ENCODE measurements at places on chromosomes 11 and 22. TPM values are rescaled to one million over a fixed set of nuclear protein-coding genes. Genes with fewer than 3 reads are reported as not detected.
A peak's percentile ranks its signal among the peaks of the same experiment; 100 is the strongest.

GRCh38 chr11:48005831-48006270 lies 25.5 kb downstream of the PTPRJ start:
- no peaks in the 10 kb centered on the region for H3K27me3 ChIP-seq
- peaks cover 7% of the 10 kb centered on the region for H3K4me1 ChIP-seq
- no peak overlapping the region for H3K27ac ChIP-seq
- H3K36me3 ChIP-seq: no peaks in the 10 kb centered on the region

- H3K27ac ChIP-seq: no peak overlapping the region
Measured at GRCh38 chr11:107566569-107566968, 1.0 kb upstream of the ALKBH8 start.

DNA sequence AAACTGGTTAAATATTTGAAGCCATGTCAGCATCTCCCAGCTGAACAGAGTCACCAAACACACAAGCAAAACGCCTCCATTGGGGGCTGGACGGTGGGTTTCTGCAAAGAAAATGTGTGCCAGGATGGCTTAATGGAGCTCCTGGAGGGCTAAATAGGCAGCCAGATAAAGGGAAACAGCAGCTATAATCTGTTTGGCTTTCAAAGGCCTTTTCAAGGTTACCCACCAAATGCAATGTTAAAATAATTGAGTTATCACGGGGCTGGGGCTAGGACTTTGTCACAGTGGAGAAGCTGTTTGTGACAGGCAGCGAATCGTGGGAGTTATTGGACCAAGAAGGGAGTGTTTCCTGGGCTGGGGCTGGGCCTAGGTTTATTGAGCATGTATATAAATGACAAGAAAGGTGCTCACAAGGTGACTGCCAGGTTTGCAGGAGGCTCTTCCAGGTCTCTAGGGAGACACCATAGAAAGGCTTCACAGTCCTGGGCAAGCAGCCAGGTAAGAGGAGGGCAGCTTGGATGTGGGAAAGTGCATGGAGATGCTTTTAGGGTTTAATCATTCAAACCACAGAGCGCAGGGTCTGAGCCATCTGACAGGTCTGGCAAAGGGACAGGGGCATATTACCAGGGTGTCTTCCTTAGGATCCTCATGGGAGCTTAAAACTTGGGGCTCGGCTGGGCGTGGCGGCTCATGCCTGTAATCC lies 28.3 kb downstream of the GRIK4 start:
- H3K4me1 ChIP-seq: no peaks in the 10 kb centered on the region
- no peaks in the 10 kb centered on the region for H3K27me3 ChIP-seq
- H3K36me3 ChIP-seq: no peaks in the 10 kb centered on the region
- H3K4me3 ChIP-seq: no peak overlapping the region
- no peak for DNase-seq
- no peak overlapping the region for H3K27ac ChIP-seq

DNA sequence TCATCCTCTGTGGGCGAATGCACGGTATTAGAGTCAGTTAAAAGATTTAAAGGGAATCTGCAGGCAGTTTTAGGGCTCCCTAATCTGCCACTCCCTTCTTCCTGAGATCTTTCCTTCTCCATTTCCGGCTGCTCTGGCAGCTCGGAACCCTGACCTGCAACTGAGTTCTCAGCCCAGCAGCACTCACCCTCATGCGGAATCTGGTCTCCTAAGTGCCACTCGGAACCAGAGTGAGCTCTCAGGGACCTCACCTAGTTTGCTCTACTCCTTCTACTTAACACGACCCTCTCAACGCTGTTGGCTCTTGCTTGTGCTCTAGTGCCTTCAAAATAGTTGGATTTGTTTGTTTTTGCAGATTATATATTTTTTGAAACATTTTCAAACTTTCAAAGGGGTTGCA lies 19.3 kb upstream of the IL10RA start:
- no peak overlapping the region for H3K4me3 ChIP-seq
- DNase-seq: no peak
- H3K27me3 ChIP-seq: no peaks in the 10 kb centered on the region
- no peak overlapping the region for H3K27ac ChIP-seq
- H3K4me1 ChIP-seq: no peaks in the 10 kb centered on the region

DNA sequence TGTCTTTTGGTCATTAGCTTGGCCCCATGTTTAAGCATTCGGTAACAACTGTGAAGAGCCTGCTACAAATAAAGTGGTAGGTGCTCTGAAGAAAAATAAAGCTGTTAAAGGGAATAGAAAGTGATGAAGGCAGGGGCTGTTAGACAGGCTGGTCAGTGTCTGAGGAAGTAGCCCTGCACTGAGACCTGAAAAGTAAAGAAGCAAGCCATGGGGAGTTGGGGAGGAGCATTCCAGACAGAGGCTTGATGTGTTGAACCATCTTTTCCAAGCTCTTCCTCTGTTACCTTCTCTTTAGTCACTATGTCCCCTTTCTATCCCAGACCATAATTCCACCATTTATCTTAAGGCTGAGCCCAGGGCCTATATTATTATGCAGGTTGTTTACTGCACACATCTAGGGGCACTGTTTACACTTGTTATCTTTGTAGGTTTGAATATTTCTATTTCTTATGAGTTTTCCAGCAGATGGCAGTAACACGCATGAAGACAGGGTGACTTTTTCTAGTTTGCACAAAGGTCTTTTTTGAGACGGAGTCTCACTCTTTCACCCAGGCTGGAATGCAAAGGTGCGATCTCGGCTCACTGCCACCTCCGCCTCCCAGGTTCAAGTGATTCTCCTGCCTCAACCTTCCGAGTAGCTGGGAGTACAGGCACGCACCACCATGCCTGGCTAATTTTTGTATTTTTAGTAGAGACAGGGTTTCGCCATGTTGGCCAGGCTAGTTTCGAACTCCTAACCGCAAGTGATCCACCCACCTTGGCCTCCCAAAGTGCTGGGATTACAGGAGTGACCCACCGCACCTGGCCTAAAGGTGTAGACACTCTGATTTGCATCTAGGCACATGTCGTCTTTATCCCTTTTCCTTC lies 23.0 kb downstream of the ZFTA start:
- H3K4me3 ChIP-seq: no peak overlapping the region
- H3K27me3 ChIP-seq: no peaks in the 10 kb centered on the region
- H3K36me3 ChIP-seq: peaks cover 24% of the 10 kb centered on the region
- no peak for DNase-seq

GRCh38 chr11:121535129-121535796 lies 82.5 kb upstream of the SORL1-AS1 start:
- no peaks in the 10 kb centered on the region for H3K27me3 ChIP-seq
- H3K4me3 ChIP-seq: no peak overlapping the region
- peaks cover 33% of the 10 kb centered on the region for H3K36me3 ChIP-seq
- DNase-seq: no peak
- H3K4me1 ChIP-seq: no peaks in the 10 kb centered on the region

- no peak for DNase-seq
- H3K4me1 ChIP-seq: peaks cover 2% of the 10 kb centered on the region
- H3K4me3 ChIP-seq: no peak overlapping the region
- peak overlapping the region; percentile 23 for H3K27ac ChIP-seq
- no peaks in the 10 kb centered on the region for H3K36me3 ChIP-seq
Measured at GRCh38 chr11:8833568-8834315, 77.2 kb upstream of the AKIP1 start.

DNA sequence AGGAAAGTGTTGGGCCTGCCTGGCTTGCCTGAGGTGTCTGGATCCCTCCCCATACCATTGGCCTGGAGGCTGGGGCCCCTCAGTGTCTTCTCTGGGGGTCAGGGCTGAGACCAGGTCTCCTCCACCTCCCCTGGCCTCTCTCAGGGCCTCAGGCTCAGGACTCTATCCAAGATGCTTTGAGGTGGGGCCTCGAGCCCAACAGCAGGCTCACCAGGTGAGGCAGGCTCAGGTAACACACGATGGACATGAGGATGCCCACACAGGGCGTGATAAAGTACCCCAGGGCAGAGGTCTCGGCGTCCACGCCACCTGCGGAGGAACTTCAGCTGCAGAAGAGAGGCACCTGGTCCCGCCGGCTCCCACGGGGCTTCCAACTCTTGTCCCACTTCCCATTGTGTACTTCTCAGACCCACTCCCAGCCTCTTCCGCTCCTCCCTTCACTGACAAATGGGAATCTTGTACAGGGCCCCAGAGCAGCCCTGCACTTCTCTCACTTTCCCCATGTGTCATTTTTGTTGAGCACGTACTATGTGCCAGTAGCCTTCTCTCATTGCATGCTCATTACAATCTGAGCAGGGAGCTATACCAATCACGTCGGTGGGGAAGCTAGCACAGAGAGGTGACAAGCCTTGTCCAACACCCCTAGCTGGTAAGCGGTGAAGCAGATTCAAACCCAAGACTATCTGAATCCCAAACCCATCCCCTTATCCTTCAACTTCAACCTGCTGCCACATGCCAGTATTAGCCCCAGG lies 3.8 kb downstream of the SLC29A2 start:
- 0 out of 3 replicates have a peak overlapping the region, but pooled peaks have one; percentile 33 for H3K4me3 ChIP-seq
- H3K4me1 ChIP-seq: no peaks in the 10 kb centered on the region
- no peak overlapping the region for H3K27ac ChIP-seq
- DNase-seq: no peak
- H3K27me3 ChIP-seq: no peaks in the 10 kb centered on the region

DNA sequence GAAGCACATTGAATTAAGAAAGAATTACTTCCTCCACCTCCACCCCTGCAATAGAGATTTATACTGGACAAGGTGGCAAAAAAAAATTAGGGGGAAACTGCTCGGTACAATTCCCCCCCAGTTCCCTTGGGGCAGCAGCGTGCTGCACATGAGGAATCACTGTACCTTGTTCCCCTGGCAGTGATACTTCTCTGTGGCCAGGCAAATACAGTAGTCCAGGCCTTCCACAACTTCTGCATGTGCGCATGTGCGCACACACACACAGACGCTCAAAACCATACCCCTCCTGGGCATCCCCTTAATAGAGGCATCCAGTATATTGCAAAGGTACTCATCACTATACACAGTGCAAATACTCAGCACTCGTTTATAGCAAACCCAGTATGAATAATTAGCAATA lies 68.9 kb downstream of the ARFGAP2 start:
- H3K27me3 ChIP-seq: no peaks in the 10 kb centered on the region
- no peak for DNase-seq
- H3K36me3 ChIP-seq: no peaks in the 10 kb centered on the region
- H3K4me3 ChIP-seq: no peak overlapping the region
- peaks cover 4% of the 10 kb centered on the region for H3K4me1 ChIP-seq

- no peak overlapping the region for H3K4me3 ChIP-seq
- H3K4me1 ChIP-seq: no peaks in the 10 kb centered on the region
- DNase-seq: no peak
- peaks cover 91% of the 10 kb centered on the region for H3K36me3 ChIP-seq
- no peaks in the 10 kb centered on the region for H3K27me3 ChIP-seq
- no peak overlapping the region for H3K27ac ChIP-seq
Measured at GRCh38 chr11:72012091-72012630, 13.5 kb downstream of the IL18BP start.

- H3K36me3 ChIP-seq: peaks cover 38% of the 10 kb centered on the region
- no peak overlapping the region for H3K27ac ChIP-seq
- no peaks in the 10 kb centered on the region for H3K27me3 ChIP-seq
- no peaks in the 10 kb centered on the region for H3K4me1 ChIP-seq
- DNase-seq: no peak
- no peak overlapping the region for H3K4me3 ChIP-seq
Measured at GRCh38 chr11:66489636-66490035, 9.4 kb downstream of the DPP3 start.

DNA sequence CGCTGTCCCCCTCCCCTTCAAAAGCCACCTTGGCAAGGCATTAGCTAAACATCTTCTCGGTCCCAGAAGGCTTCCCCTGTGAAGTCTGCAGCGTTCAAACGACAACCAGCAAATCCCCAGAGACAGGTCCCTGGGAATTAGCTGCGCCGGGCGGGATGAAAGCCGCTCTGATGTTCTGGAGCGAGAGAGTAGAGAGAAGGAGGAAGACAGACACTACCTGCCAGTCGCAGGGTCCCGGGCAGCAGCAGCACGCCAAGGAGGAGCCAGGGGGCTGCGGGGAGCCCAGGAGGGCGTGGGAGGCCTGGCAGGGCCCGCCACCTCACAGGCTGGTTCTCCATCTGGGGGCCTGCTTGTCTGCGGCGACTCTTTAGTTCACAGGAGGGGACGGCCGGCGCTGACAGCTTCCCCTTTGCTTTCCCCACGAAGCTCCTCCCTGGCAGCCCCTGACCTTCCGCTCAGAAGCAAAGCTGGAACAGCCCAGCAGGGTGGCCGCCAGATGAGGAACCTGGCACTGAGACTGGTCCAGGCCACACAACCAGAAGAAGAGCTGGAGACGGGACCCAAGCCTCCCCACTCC lies at the start of gene NFAM1:
NFAM1 (minus strand) TSS at position 384 of the 577 bp plus-strand sequence; CDS start at position 338, 46 bp downstream.
- H3K36me3 ChIP-seq: no peaks in the 10 kb centered on the region
- H3K27me3 ChIP-seq: no peaks in the 10 kb centered on the region
- DNase-seq: no peak
- H3K27ac ChIP-seq: no peak within 1 kb of the TSS

- no peaks in the 10 kb centered on the region for H3K4me1 ChIP-seq
- DNase-seq: peak; percentile 62
- H3K27ac ChIP-seq: no peak overlapping the region
- peaks cover 16% of the 10 kb centered on the region for H3K36me3 ChIP-seq
Measured at GRCh38 chr22:47168900-47169800, 406.7 kb downstream of the TBC1D22A start.

- H3K36me3 ChIP-seq: no peaks in the 10 kb centered on the region
- H3K27ac ChIP-seq: no peak overlapping the region
- H3K4me1 ChIP-seq: peaks cover 2% of the 10 kb centered on the region
- DNase-seq: no peak
- H3K4me3 ChIP-seq: no peak overlapping the region
Measured at GRCh38 chr11:121933294-121933693, 182.7 kb downstream of the BLID start.

- no peak overlapping the region for H3K27ac ChIP-seq
- DNase-seq: no peak
- peaks cover 11% of the 10 kb centered on the region for H3K36me3 ChIP-seq
- no peaks in the 10 kb centered on the region for H3K4me1 ChIP-seq
- H3K4me3 ChIP-seq: no peak overlapping the region
- H3K27me3 ChIP-seq: no peaks in the 10 kb centered on the region
Measured at GRCh38 chr22:28395920-28396753, 283.5 kb downstream of the TTC28 start.

LMNTD2 gene
- total RNA-seq: 4.7 TPM

MUC2 gene
- not detected for total RNA-seq

KIAA1671 gene
- total RNA-seq: 22.6 TPM

UBQLNL gene
- not detected for total RNA-seq

NRIP3 gene
- 4.2 TPM for total RNA-seq

MAP6 gene
- total RNA-seq: 0.77 TPM

Data from H9 (cell line).